ACHN (cell line): ENCODE measurements at places on chromosomes 5 and 9.
A peak's percentile ranks its signal among the peaks of the same experiment; 100 is the strongest.

GRCh38 chr9:126534431-126535186 lies 79.1 kb upstream of the LMX1B start:
- no peak for DNase-seq

DNA sequence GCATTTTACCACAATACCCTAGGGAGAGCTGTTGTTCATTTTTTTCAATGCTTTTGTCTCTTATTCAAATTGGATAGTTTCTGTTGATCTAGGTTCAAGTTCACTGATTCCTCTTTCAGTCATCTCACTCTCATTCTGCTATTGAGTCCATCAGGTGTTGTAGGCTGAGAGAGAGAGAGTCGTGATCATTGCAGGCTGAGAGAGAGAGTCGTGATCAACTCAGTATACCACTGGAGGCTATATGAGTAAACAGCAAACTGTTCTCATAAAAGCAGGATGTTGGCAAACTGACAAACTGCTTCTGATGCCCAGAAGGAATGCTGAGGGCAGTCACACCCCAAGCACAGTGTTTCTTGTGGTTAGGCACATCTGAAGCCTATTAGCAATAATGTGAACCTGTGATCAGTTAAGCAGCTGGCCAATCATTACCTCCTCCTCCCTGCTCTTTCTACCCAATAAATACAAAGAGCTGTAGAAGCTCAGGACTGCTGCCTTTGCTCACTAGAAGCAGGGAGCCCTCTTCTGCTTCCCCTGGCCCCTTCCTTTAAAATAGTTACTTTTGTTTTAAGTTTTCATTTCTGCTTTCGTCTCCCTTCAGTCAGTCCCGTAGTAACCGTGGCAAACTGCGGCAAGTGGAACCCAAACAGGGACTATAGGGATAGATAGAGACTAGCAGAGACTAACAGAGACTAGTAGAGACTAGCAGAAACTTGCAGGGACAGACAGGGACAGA lies 476.1 kb upstream of the ACO1 start:
- peak; percentile 11 for DNase-seq

DNA sequence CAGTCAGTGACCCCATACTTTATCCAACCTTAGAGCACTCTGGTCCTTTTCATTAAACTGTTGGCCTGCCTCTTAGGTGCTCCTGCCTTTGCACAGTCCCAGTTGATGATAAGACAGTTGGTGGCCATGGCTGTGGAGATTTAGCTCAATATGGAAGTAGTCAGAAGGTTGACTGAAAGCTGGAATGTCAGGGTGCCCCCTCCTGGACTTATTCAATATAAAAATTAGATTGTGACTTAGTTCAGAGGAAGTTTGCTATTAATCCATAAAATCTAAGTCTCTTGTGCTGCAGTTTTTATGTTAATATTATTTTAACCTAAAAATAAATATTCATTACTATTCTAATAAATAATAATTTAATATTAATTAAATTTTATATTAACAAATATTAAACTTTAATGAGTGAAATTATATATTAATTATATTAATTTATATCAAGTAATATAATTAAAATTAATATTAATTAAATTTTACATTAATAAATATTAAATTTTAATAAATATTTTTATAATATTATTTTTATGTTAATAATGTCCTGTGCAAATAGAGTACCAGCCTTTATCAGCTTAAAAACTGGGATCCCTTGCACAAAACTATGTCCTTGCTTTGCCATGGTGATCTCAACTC lies 77.7 kb upstream of the ADAMTSL1 start:
- peak; percentile 48 for DNase-seq

DNA sequence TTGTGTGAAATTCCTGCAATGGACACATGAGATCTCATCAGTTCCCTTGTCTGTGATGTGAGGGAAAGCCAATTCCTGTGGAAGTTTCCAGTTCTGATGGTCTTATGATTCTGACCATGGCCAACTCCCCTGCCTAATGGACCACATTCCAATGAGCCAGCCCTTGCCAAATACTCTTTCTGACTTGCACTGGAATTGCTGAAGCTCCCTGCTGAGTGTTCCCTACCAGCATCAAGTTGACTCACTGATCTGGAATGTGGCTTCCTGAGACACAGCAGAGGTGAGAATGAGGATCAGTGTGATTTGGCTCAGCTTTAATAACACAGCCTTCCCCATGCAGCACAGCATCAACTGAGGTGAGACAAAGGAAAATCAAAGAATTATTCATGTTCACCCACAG lies 427.8 kb downstream of the KDM4C start:
- peak; percentile 93 for DNase-seq

- DNase-seq: no peak
Measured at GRCh38 chr5:72604111-72604797, 97.0 kb upstream of the ZNF366 start.

DNA sequence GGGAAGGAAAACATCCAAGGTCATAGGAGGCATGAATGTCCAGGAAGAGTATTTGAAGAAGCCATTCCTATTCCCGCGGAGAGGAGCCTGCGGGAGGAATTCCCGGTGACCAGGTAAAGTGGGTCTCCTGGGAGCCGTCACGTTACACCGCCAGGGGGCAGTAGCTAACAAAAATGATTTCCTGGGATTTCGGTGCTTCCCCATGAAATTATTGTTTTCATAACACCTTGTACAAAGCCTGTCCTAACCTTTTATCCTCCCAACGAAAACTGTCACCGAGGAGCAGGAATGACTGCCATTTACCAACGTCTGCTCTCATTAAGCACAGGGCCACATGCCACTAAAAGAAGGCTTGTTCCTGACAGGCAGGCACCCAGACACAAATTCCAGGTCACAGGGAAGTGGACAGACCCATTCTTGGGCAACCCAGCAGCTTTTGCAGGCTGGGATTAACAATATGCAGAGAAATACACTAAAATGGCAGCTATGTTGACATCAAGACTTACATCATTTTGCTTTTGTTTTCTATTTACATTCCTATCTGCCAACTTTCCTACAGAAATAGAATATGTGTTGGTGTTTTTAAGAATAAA lies 41.2 kb upstream of the CTSL start:
- peak; percentile 38 for DNase-seq

GRCh38 chr5:62369039-62369438 lies 34.7 kb downstream of the DIMT1 start:
- DNase-seq: no peak

DNA sequence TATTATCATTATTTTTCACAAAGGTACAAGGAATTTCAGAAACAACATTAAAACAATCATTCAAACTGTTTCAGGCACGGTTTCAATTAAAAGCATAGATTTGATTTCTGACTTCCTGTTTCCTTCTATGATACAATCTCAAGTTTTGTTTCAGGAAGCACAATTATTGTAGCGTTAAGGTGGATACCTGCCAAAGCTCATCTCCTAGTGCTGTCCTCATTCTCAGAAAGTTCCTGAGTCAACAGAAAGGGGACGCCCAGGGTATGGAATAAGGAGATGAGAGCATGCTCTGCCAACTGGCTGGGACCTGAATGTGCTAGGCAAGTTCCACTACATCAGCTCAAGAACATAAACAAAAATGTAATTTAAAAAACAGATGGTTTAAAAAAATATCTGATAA lies 2.0 kb upstream of the TRIM14 start:
- no peak for DNase-seq

DNA sequence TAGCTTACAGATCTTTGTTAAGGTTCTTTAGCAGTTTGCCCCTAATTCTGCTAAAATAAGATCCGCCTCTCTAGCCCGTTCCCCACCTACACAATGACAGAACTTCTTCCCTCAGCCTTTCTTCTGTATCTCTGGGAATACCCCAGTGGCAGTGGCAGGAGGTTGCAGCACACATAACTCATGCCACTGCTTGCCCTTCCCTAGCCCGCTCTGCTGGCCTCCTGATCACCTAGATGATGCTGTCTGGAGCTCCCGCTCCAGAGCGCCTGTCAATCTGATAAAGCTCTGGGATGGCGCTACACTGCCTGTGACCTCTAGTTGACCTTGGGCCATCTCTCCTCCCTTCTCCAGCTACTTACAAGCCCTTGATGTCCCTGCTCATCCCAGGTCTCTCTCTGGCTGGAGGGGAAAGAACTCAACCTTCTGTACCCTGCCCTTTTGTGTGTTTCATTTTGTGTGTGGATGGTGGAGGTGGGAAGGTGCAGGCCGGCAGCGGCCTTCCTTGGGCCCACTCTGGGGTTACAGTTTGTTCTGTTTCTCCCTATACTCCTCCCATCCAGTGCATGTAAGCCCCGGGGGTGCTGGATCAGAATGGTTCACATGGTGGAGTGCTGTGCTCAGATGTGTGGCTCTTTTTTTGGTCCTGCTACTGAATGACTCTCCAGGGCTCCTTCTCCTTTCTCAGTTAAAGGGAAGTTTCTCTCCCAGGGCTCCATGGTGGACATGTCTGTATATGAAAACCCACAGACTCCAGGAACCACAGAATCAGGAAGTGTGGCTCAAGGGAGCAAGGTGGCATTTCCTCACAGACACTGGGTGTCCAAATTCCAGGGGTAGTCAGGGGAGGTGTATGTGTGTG lies 29.1 kb downstream of the MTX3 start:
- no peak for DNase-seq

GRCh38 chr9:129436751-129437625 lies 183.9 kb downstream of the C9orf50 start:
- DNase-seq: peak; percentile 15

GRCh38 chr5:75380099-75380498 lies 43.1 kb downstream of the HMGCR start:
- no peak for DNase-seq

GRCh38 chr5:40842351-40842750 lies 1.2 kb downstream of the CARD6 start:
- DNase-seq: no peak

- DNase-seq: no peak
Measured at GRCh38 chr9:121302341-121302740, 34.4 kb downstream of the GSN start.

- DNase-seq: no peak
Measured at GRCh38 chr5:119551819-119552218, 77.5 kb upstream of the FAM170A start.

- no peak for DNase-seq
Measured at GRCh38 chr9:95360866-95361265, 43.4 kb upstream of the FANCC start.

GRCh38 chr9:115628426-115628825 lies 510.5 kb upstream of the TNC start:
- no peak for DNase-seq

- DNase-seq: no peak
Measured at GRCh38 chr9:17509151-17509550, 69.7 kb upstream of the SH3GL2 start.

- no peak for DNase-seq
Measured at GRCh38 chr9:109743696-109744095, 36.3 kb upstream of the PALM2AKAP2 start.

DNA sequence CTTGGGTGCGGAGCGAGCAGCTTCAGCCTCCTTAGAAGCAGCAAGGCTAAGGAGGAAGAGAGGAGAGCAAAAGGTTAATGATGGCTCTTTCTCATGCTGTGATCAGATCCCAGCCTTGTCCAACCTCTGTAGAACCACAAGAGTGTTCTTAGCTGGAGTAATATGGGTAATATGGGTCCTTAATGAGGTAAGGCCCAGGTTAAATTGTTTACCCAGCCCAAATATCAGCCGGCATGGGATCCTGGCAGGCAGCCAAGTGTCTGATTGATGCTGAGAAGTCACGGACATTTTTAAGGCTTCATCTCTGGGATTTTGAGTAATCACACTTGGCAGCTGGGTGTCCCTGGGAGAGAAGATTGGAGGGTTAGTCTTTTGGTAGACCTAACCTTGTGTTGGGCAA lies 32.3 kb downstream of the GLRA1 start:
- DNase-seq: no peak

- no peak for DNase-seq
Measured at GRCh38 chr9:132797861-132798659, 80.0 kb downstream of the AK8 start.

DNA sequence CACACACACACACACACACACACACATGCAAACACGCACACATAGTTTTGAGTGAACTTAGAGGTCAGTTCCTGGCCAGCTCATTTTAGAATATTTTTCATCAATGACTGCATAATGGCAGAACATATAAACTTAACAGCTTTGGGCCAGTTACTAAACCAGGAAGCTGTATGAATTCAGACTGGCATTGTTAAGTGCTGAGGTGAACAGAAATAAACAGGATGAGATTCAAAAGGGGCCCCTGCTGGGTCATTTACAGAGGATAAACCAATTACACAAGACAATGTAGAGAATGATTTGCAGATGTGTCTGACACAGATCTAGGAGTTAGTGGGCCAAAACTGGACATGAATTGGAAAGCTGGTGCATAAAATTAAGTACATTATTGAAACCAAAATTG lies 44.6 kb downstream of the MARCHF11 start:
- no peak for DNase-seq

DNA sequence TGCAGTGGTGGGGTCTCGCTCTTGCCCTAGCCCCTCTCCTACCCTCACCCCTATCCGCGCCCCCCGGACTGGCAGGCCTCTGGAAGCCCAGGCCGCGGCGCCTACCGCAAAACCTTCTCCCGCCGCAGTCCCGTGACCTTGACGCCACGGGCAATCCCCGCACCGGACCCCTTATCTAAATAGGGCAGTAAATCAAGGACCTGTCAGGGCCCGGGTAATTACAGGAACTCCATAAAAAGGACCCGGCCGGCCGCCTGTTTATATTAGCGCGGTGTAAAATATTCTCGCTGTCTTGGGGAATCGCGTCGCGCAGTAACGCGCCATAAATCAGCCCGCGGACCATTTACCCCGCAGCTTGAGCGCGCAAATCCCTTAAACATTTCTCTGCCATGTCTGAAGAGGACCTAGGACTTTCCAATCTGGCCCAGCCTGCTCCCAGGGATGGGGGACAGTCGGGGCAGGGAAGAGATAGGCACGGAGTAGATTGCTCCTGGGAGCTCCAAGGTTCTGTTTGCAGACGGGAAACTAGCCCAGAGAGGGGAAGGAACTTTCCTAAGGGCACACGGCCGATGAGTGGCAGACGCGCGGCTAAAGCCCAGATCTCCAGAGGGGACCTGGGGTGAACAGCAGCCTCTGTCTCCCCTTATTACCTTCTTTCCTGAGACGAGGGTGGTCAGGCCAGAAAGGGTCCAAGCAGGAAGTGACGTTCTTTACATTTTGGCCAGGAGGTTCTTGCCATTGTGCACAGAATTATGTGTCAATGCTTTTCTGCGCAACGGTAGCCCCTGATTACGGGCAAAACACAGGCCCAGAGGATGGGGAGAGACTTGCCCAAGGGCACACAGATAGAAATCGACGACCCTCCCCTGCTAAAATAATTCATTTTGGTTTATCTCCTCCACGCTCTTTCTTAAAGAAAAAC lies 4.8 kb upstream of the HAND1 start:
- DNase-seq: no peak

GRCh38 chr5:156474251-156474650 lies 147.3 kb downstream of the SGCD start:
- DNase-seq: no peak

- DNase-seq: no peak
Measured at GRCh38 chr5:136133922-136134379, 1.3 kb downstream of the SMAD5 start.

GRCh38 chr9:13268469-13268868 lies 11.0 kb downstream of the MPDZ start:
- peak; percentile 60 for DNase-seq

GRCh38 chr9:135392511-135392910 lies 87.1 kb upstream of the PPP1R26 start:
- no peak for DNase-seq
